HFFc6 (cell line): ENCODE measurements at places on chromosomes 6 and 20.

GRCh38 chr6:33708516-33709204 lies 2.8 kb downstream of the UQCC2 start:
- DNase-seq: no peak

GRCh38 chr20:8515810-8516435 lies 383.9 kb downstream of the PLCB1 start:
- no peak for DNase-seq

- DNase-seq: no peak
Observed at GRCh38 chr20:58424218-58424969, 35.4 kb downstream of the VAPB start.

DNA sequence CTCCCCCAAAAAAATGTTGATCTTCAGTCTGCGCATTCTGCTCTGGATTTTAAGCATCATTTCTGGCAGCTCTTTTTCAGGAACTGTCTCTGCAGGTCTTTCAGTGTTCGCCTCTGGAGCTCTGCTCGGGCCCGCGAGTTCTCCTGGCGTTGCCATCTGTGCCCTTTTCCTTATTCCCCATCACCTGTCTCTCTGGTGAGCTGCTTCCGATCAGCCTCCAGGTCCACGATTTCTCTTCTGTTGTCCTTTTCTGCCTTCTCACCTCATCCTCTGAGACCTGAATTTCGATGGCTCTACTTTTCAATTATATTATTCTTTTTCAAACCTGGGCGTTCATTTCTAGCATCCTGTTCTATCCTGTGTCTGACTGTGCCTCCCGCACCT lies 590 bp upstream of the MAP1LC3A start:
- DNase-seq: no peak

DNA sequence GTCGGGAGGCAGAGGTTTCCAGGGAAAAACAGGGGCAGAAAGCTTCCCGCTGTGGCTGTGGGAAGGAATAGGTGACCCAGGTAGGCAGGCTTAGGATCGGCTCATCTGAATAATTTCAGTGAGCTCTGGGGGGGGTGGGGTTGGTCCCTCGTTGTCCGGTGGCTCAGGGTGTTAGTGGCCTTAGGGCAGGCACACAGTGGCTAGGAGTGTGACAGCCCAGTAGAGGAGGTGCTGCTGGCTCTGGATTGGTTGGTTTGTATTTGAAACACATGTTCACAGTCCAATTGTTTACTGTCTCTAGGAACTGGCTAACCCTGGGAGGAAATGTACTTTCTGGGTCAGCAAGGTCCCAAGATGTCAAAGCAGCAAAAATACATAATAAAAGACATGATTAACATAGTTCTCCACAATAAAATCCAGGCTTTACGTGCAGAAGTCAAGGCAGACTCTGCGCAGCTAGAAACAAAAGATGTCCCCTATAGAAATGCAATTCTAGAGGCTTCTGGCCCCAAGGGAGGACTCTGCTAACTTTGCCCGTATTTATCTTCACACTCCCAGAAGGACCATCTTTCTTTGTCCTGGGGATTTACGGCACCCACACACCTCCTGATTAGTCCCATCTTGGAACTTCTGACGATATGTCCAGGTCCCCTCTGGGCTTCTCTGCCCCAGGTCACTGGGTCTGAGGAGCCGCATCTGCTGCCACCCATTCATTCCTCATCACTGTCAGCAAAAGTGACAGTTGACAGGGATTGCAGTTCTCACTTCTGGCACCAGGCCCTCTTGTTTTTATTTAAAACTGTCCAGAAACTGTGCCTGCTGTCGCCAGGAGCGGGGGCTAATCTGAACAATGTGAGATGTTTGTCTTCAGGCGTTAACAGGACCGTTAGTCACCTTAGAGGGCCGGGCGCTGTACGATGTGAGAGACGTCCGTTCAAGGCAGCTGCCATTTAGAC lies 18.7 kb downstream of the MOCS3 start:
- no peak for DNase-seq

DNA sequence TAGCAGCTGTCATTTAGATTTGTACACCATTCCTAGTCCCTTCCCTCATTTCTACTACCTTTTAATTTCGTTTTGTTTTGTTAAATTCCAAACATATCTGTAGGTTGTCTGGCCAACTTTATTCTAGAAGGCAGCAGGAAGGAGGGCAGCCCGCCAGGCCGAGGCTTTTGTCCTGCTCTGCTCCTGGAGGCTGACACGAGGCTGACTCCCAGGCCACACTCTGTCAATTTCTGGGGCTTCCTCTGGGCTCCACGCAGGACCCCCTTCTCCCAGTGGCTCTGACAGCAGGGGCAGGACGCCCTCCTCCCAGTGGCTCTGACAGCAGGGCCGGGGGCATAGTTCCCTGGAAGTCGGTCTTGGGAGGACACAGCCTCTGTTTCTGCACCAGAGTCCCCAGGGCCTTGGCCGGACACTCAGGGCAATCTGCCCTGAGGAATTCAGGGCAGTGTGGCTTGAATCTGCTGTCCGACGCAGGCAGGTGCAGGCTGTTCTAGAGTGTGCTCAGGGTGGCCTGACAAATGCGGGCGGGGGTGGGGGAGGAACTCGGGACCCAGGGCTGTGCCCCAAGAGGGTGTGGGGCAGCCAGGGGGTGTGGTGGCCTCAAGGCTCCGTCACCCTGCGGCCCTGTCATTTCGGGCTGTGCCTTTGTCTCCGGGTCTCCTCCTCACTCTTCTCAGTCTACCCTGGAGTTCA lies 11.8 kb downstream of the SMOC2 start:
- no peak for DNase-seq

DNA sequence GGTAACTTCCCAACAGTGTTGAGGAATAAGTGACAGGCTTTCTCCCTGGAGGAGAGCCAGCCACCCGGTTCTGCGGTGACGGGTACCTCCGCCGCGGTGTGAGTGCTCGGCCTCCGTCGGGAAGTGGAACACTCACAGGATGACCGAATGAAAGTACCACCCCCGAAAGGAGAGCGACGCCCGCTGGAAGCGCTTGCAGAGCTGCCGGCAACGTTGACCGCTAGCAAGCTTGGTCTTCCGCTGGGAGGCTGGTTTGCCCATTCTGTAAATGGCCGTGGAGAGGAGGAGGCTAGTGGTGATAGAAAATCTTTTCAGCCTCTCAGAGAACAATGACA lies 614 bp upstream of the TMEM242 start:
- DNase-seq: peak; percentile 84

- peak; percentile 89 for DNase-seq
Observed at GRCh38 chr6:31399589-31400466, 3.6 kb upstream of the MICA start.

- DNase-seq: no peak
Observed at GRCh38 chr20:40191573-40191972, 497.5 kb downstream of the MAFB start.
